Left cardiac atrium (tissue), 4 donors: ENCODE measurements at places on chromosomes 11 and 22. TPM values are rescaled to one million over a fixed set of nuclear protein-coding genes. Genes with fewer than 3 reads are reported as not detected.
A peak's percentile ranks its signal among the peaks of the same experiment; 100 is the strongest.

DNA sequence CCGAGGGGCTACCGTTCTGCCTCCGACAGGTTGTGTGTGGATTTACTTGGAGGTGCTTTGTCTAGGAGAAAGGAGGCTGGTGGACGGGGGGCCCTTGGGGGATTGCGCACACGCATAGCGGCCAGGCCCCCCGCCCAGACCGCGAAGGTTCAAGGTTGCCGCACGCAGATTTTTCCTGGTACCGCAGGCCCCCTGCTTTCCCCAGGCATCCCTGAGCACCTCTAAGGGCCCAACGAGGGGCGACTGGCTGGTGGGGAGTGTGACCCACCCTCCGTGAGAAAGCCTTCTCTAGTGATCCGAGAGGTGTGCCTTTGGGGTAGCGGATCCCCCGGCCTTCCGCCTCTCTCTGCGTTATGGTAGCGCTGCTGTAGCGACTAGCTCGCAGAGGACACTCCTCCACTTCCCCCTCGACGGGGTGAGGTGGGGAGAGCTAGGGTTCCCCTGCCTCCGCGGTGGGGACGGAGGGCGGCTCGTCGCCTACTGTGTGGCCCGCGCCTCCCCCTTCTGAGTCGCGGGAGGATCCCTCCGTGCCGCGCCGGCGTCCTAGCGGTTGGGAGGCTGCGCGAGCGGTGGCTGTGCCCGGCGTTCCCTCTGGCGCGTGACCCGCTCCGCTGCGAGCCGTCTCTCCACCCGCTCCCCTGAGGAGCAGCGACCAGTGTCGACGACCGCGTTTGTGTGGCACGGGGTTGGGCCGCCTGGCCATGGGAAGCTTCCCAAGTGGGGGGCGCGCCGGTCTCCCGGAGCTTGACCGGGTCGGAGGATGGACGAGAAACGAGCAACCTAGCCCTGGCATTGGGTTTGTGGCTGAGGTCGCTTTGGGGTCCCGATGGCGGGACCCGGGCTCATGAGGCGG is 3900.0 kb upstream of the OR11H1 start:
- no peak for DNase-seq

The CSRP3 gene
- 1,289 TPM for total RNA-seq

GRCh38 chr11:65852508-65853245 is 5.3 kb downstream of the CFL1 start:
- DNase-seq, result no peak

The KDM4E gene
- total RNA-seq, result not detected

DNA sequence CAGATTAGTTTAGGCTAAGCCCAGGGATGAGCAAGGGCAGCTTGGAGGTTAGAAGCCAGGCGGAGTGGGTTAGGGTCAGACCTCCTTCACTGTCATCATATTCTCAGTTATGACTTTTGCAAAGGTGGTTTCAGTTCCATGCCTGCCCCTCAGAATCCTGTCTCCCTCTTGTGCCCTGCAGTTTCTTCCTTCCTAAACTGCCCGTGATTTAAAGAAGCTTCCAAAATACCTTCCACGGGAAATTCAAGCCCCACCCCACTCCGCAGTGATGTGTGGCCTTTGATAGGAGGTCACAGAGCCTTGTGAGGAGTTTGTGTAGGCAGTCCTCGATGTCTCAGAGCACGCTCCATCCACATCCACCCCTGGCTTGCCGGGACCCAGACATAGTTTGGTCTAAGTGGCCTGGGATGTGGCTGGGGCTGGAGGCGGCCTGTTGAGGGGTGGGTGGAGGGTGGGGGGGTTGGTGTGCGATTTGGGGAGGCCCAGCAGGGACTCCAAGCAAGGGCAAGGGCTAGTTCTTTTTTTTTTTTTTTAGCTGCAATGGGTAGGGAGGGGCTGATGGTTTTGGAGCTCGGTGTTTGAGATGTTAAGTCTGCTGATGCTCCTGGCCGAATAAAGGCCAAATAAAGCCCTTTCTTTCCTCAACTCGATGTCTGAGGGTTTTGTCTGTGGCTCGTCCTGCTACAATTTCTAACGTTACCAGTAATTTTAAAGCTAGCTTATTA is 1.6 kb upstream of the IFITM1 start:
- DNase-seq, result peak; percentile 53

GRCh38 chr11:123122341-123122740 is 60.4 kb upstream of the HSPA8 start:
- peak; percentile 63 for DNase-seq

DNA sequence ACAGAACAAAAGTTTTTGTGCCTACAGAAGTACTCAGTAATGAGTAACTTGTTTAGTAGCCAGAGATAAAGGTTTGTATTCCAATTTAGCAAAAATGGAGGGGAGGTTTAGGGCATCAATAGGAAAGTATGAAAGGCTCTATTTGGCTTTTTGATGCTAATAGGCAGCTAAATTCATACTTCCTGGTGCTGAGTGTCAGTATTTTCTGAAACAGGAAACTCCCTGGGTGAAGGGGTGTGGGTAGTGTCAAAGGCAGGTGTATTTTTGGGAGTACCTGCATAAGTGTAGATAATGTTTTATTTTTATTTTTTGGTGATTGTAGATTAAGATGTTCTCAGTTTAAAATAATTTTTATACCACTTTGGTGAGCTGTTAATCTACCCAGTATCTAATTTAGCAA is 29.3 kb upstream of the MMP7 start:
- no peak for DNase-seq

- DNase-seq, result no peak
Measured at GRCh38 chr11:126029805-126030204, 32.9 kb downstream of the CDON start.

DNA sequence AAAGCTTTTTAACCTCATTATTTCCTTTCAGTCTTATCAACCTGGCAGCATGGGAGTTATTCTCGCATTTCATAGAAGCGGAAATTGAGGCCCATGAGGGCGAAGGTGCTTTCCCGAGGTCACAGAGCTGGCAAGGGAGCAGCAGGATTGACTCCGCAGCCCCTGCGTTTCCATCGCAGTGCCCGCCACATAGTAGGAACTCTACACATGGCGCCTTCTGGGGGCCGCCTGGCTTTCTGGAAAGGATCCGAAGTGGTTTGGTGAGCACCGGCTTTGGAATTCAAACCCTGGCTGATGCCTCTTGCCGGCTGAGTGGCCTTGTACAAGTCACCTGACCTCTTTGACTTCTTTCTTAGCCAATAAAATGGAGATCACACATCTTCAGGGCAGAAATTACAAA is 93.4 kb downstream of the CEP164 start:
- no peak for DNase-seq

The PHLDB1 gene
- 159 TPM for total RNA-seq

- no peak for DNase-seq
Measured at GRCh38 chr11:133181066-133181465, 351.2 kb downstream of the OPCML start.

The B3GAT1 gene
- 0.35 TPM for total RNA-seq

DNA sequence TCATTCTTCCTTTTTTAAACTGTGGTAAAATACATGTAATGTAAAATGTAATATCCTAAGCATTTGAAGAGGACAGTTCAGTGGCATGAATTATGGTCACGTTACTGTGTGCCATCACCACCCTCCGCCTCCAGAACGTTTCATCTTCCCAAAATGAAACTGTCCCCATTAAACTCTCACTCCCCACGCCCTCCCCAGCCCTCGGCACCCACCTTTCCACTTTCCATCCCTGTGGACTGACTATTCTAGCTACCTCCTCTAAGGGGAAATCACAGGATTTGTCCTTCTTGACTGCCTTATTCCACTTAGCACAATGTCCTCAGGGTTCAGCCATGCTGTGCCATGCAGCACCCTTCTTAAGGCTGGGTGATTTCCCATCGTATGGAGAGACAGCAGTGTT is 1509.5 kb downstream of the BRD1 start:
- no peak for DNase-seq

The PNPLA5 gene
- not detected for total RNA-seq

DNA sequence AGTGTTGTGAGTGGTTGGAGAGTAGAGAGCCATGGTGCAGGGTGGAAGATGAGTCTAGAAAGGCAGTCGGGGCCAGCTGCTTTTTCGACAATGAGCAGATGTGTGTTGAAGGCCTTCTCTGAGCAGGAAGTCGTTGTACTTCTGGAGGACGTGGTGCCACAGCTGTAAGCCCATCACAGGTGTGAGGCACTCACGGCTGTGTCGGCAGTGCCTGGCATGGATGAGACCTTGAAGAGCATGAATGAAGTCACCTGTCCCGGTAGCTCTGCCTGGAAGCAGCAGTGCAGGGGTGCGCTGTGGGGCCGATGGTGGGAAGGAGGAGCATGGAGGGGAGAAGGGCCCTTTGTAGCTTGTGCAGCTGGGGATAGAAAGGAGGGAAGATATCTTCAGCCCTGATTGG is 165.2 kb downstream of the PKNOX2 start:
- no peak for DNase-seq

GRCh38 chr11:120192831-120193625 is 17.8 kb upstream of the OAF start:
- no peak for DNase-seq

The RASSF10 gene
- 0.15 TPM for total RNA-seq

DNA sequence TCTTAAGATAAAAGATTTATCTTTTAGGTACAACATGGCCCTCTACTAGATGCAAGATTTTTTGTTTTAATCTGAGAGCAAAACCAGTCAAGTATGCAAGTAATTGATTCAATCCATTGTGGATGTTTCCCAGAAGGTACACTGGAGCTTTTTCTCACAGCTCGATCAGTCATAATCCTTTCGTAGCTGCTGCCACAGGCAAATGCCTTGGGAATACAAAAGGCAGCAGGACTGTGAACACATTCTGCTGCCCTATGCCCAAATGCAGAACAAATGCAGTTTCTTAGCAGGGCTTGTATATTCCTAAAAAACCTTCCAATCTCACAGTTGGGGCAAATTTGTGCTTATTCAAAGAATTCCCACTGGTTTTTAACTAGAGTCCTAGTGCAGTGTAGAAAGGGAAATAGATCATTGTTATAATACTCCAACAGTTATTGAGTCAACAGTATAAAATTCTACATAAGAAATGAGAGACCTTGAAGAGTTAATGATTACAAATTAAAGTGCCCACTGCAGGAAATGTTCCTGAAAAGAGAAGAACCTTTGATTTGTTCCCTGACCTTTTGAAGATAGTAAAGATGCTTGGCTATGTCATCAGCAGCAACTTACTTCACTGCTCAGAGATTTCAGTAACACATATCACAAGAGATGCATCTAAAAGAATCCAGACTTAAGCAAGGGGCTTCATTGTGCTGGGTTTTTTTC is 14.1 kb downstream of the LPXN start:
- no peak for DNase-seq

DNA sequence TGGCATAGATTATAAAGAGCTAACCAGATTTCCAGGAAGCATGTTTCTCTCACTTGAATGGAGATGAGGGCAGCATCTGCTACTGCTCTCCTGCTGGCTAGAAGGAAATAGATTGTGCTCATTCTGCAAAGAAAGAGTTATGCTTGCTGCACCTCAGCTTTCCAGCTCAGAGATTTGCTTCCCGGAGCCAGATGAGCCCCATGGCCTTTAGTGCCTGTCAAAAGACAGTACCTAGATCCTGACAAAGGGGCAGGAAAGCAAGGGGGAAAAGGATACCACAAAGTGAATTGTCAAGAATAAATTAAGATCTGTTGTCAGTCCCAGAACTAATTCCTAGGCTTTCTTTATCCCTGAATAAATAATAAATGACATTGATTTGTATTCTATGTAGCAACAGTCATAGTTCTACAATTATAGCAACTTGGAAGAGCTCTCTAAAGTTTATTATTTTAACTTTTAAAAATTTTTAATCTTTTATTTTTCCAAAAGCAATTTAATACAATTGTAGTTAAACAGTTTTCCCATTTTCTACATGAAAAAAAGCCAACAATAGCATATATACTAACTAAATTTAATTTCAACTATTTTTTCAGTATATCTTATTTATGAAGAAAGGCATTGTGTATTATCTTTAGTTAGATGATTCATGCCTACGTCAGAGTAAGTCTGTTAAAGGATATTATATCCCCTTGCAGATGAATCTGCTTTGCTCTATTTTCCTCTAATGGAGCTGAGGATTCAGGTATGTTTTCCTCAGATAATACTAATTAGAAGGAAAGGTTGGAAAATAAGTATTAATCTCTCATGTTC is 306.1 kb upstream of the DDI1 start:
- DNase-seq, result no peak

- DNase-seq, result peak; percentile 21
Measured at GRCh38 chr11:122772945-122773344, 65.4 kb upstream of the CRTAM start.

- no peak for DNase-seq
Measured at GRCh38 chr11:70437111-70437784, 38.9 kb downstream of the CTTN start.

The TMEM41B gene
- 20.7 TPM for total RNA-seq

DNA sequence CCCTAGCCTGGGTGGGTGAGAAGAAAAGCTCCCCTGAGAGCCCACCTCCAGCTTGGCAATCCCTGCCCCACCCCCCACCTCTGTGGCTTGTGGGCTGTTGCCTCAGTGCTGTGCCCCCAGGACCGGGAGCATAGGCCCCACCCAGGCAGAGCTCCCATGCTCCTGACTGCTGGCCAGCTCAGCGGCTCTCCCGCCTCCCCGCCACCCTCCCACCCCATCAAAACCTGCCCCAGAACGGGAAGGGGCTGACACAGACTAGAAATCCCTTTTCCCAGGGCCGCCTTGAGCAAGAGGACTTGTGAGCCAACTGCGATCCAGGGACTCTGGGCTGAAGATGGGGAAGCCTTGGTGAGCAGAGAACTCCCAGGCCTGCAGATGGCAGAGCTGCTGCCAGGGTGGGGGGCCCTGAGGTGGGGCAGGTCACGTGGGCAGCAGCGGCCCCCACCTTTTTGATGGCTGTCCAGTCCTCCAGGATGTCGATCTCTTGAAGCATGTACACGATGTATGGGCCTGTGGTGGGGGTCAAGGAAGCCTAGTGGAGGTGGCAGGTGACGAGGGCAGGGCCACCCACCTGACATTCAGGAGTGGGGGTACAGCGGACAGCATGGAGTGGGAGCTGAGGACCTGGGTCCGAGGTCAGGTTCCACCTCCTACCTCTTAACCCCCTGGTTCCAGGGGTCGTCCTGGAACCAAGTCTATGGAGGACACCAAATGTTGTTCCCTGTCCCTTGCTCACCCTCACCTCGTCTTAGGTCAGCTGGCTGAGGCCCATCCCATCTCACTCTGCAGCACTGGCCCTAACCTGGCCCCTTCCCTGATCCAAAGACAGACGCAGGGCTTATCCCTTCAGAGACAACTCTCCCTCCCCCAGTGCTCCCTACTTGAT is 2.3 kb upstream of the RIN1 start:
- DNase-seq, result no peak

- DNase-seq, result no peak
Measured at GRCh38 chr11:129012880-129013279, 70.2 kb upstream of the TP53AIP1 start.

The LIF gene
- total RNA-seq, result 7.0 TPM

DNA sequence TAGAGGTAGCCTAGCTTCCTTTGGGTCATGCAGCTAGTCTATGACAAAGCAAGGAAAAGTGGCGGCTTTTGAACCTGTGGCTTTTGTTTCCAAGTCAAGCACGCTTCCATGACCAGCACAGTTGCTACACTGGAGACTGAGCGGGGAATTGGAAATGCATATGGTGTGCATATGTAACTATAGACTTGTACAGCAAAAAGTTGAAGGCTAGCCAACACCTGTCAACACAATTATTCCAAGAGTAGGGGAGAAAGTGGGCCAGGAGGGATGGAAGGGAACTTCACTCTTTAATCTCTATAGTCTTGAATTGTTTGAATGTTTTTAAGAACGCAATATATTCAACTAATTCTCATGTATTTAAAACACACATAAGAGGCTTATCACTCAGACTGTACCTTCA is 218.5 kb upstream of the CADM1 start:
- DNase-seq, result no peak
